Calu3 (cell line): ENCODE measurements at places on chromosomes 6 and 20.

- H3K4me3 ChIP-seq = no peak overlapping the region
- H3K4me1 ChIP-seq = peaks cover 11% of the 10 kb centered on the region
- no peak for DNase-seq
- peaks cover 15% of the 10 kb centered on the region for H3K27me3 ChIP-seq
- H3K27ac ChIP-seq = no peak overlapping the region
Observed at GRCh38 chr6:160221423-160221822, 37.2 kb downstream of the SLC22A2 start.

GRCh38 chr6:73341335-73341734 lies 12.7 kb downstream of the DPPA5 start:
- H3K4me3 ChIP-seq = no peak overlapping the region
- peaks cover under 1% of the 10 kb centered on the region for H3K27me3 ChIP-seq
- H3K36me3 ChIP-seq = no peaks in the 10 kb centered on the region
- no peak for DNase-seq
- no peak overlapping the region for H3K27ac ChIP-seq

DNA sequence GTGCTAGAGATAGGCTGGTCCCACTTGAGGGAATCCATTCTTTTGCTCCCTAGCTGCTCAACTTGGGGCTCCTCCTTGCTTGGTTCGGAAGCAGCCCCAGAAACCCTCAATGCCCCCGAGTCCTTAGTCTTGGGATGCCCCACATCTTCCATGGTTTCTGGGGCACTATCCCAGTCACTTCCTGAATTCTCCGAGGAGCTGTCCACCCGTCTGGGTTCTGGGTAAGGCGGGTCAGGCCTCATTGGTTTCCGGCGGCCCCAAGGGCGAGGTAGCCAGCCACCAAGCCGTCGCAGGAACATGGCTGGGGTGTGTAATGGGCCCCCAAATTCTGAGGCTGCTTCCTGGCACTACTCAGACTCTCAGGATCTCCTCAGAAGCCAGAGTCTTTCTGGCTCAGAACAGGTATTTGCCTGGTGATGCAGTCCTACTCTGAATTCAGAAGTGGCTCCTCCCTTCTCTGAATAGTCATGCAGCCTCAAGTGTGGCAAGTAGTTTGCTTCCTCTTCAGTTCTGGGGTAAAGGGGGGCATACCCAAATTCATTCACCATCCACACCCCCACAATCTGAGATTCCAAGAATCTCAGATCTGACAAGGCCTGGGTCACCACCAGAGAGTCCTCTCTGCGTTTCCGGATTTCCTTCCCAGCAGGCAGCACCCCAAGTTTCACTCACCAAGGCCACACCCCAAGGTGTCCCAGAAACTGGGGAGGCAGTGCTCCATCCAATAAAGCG lies 763 bp downstream of the C6orf47 start:
- H3K27ac ChIP-seq = peak overlapping the region; percentile 87
- H3K4me1 ChIP-seq = peaks cover 72% of the 10 kb centered on the region
- peaks cover 86% of the 10 kb centered on the region for H3K36me3 ChIP-seq
- H3K27me3 ChIP-seq = no peaks in the 10 kb centered on the region
- H3K4me3 ChIP-seq = peak overlapping the region; percentile 82

DNA sequence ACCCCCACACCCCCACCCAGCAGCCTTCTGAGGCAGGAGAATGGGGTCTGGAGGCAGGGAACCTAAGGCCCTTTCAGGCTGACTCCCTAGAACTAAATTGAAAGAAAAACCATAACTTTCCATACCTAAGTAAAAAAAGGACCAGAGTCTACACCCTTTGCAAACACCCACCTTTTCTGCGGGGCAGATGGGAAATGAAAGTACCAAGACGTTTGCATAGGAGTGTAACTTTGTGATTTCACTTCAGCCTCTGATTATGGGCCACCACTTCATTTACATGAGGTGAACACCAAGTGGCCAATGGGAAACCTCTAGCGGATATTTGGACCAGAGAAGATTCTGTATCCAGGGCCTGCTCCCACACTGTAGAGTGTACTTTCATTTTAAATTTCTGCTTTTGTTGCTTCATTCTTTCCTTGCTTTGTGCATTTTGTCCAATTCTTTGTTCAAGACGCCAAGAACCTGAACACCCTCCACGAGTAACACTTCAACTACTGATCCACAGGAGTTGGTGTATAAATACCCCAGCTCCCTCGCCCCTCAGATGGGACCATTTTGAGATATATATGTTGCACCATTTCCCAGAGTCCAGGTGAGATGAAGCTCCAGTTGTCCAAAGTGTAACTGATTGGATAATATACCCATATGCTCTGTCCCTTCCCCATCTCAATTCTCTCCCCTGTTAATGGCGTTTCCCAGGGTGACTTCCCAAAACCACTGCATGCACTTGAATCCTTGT lies 18.9 kb upstream of the SRSF6 start:
- H3K27me3 ChIP-seq = peaks cover 94% of the 10 kb centered on the region
- no peak overlapping the region for H3K4me3 ChIP-seq
- DNase-seq = no peak
- no peaks in the 10 kb centered on the region for H3K36me3 ChIP-seq
- H3K27ac ChIP-seq = no peak overlapping the region

DNA sequence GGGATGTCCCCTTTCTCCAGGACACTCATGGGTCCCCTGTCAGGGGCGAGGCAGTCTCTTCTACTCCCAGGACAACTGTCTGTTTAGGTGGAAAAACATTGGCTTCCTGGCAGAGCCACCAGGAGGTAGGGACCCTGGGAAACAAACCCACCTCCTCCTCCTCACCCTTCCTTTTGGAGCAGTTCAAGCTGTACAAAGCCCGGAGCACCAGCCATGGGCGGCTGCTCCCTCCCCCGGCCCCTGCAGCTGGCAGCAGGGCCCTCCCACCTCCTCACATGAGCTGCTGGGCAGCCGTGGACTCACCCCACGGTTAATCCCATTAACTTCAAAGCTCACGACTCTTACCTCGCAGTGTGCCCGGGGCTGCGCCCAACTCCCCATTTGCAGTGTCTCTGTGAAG lies 48.6 kb downstream of the CDH4 start:
- no peak overlapping the region for H3K4me3 ChIP-seq
- H3K36me3 ChIP-seq = no peaks in the 10 kb centered on the region
- peaks cover 18% of the 10 kb centered on the region for H3K27me3 ChIP-seq
- no peak overlapping the region for H3K27ac ChIP-seq
- no peaks in the 10 kb centered on the region for H3K4me1 ChIP-seq

DNA sequence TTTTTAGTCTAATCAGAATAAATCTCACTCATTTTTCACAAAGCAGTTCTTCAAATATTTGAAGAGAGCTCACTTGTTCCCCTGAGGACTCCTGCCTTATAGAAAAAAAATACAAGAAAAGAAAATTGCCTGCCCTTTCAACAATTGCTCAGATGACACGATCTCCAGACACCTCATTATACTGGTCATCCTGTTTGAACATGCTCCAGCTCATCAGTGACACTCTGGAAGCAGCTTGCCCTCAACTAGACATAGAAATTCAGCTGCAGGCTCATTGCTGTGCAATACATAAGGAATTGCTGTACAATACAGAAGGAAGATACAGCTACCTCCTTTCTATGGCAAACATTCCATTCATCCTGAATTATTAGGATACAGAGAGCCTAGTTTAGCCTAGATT lies 73.1 kb downstream of the OPN5 start:
- no peaks in the 10 kb centered on the region for H3K4me1 ChIP-seq
- no peaks in the 10 kb centered on the region for H3K36me3 ChIP-seq
- no peak overlapping the region for H3K4me3 ChIP-seq
- no peak overlapping the region for H3K27ac ChIP-seq

GRCh38 chr6:168597471-168597875 lies 156.5 kb downstream of the SMOC2 start:
- DNase-seq = no peak
- no peaks in the 10 kb centered on the region for H3K27me3 ChIP-seq
- H3K27ac ChIP-seq = no peak overlapping the region

GRCh38 chr6:30035784-30036183 lies 25.3 kb upstream of the POLR1H start:
- H3K4me3 ChIP-seq = no peak overlapping the region
- H3K27me3 ChIP-seq = no peaks in the 10 kb centered on the region
- H3K36me3 ChIP-seq = no peaks in the 10 kb centered on the region
- no peaks in the 10 kb centered on the region for H3K4me1 ChIP-seq
- no peak overlapping the region for H3K27ac ChIP-seq

GRCh38 chr6:62626661-62627060 lies 340.6 kb upstream of the KHDRBS2 start:
- no peak for DNase-seq
- no peak overlapping the region for H3K27ac ChIP-seq
- no peak overlapping the region for H3K4me3 ChIP-seq
- no peaks in the 10 kb centered on the region for H3K4me1 ChIP-seq

GRCh38 chr20:51702556-51702955 lies 65.6 kb downstream of the ATP9A start:
- DNase-seq = no peak
- peak overlapping the region; percentile 67 for H3K27ac ChIP-seq
- H3K4me1 ChIP-seq = peaks cover 75% of the 10 kb centered on the region
- no peaks in the 10 kb centered on the region for H3K36me3 ChIP-seq

- no peaks in the 10 kb centered on the region for H3K27me3 ChIP-seq
- no peak overlapping the region for H3K27ac ChIP-seq
- H3K36me3 ChIP-seq = no peaks in the 10 kb centered on the region
Observed at GRCh38 chr6:17013701-17014100, 88.1 kb upstream of the STMND1 start.

- H3K36me3 ChIP-seq = peaks cover 39% of the 10 kb centered on the region
- H3K4me3 ChIP-seq = peak overlapping the region; percentile 99
- peaks cover 46% of the 10 kb centered on the region for H3K4me1 ChIP-seq
- H3K27ac ChIP-seq = peak overlapping the region; percentile 78
- no peaks in the 10 kb centered on the region for H3K27me3 ChIP-seq
Observed at GRCh38 chr6:105401247-105402089, 1.4 kb downstream of the PREP start.

DNA sequence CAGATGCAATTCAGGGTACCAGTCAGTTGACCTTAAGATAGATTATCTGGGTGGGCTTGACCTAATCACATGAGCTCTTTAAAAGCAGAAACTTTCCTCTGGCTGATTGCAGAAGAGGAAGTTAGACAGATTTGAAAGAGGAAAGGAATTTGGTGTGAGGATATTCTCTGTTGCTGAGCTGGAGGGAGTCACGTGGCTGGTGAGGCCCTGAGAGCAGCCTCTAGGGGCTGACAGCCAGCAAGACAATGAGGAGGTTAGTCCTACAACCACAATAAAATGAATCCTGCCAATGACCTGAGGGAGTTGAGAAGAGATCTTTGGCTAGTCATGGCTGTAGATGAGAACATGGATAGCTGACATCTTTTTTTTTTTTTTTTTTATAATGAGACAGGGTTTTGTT lies 87.0 kb upstream of the B3GAT2 start:
- H3K4me1 ChIP-seq = no peaks in the 10 kb centered on the region
- DNase-seq = no peak
- H3K27me3 ChIP-seq = peaks cover 37% of the 10 kb centered on the region

DNA sequence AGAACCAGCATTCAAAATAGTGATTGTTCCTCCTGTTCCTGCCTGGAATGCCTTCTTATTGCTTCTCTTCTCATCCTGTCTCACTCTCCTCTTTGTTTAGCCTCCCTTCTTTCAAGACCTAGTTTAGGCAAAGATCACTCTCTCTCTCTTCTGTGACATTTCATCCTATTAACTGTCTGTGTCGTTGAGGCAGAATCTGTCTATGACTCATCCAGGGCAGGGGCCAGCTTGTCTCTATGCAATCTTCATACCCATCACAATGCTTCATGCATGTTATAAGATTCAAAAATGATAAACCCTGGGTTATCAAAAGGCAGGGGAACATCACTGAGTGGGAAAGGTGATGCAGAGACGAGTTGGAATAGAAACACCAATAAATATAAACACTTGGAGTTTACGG lies 32.2 kb upstream of the FOXA2 start:
- no peaks in the 10 kb centered on the region for H3K36me3 ChIP-seq
- no peaks in the 10 kb centered on the region for H3K27me3 ChIP-seq
- H3K4me1 ChIP-seq = peaks cover 14% of the 10 kb centered on the region
- H3K4me3 ChIP-seq = no peak overlapping the region
- no peak for DNase-seq

GRCh38 chr6:23435798-23436197 lies 690.2 kb upstream of the NRSN1 start:
- no peak overlapping the region for H3K27ac ChIP-seq
- no peak overlapping the region for H3K4me3 ChIP-seq
- H3K4me1 ChIP-seq = no peaks in the 10 kb centered on the region
- DNase-seq = no peak
- no peaks in the 10 kb centered on the region for H3K36me3 ChIP-seq

- H3K4me1 ChIP-seq = no peaks in the 10 kb centered on the region
- H3K27me3 ChIP-seq = peaks cover 16% of the 10 kb centered on the region
- no peak overlapping the region for H3K4me3 ChIP-seq
- no peaks in the 10 kb centered on the region for H3K36me3 ChIP-seq
Observed at GRCh38 chr6:98486057-98486456, 348.3 kb upstream of the POU3F2 start.

- H3K4me1 ChIP-seq = no peaks in the 10 kb centered on the region
- no peak for DNase-seq
- H3K27ac ChIP-seq = no peak overlapping the region
- no peaks in the 10 kb centered on the region for H3K36me3 ChIP-seq
- no peak overlapping the region for H3K4me3 ChIP-seq
Observed at GRCh38 chr20:19778404-19778803, 20.3 kb downstream of the RIN2 start.

DNA sequence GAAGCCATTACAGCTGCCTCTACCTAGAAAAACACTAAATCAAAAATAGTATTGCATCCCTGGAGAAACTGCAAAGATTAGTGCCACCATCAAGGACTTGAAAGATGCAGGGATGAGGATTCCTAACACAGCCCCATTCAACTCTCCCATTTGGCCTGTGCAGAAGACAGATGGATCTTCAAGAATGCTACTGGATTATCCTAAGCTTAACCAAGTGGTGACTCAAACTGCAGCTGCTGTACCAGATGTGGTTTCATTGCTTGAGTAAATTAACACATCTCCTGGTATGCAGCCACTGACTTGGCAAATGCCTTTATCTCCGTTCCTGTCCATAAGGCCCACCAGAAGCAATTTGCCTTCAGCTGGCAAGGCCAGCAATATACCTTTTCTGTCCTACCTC lies 117.4 kb downstream of the TBC1D32 start:
- no peaks in the 10 kb centered on the region for H3K27me3 ChIP-seq
- no peaks in the 10 kb centered on the region for H3K36me3 ChIP-seq
- H3K4me3 ChIP-seq = no peak overlapping the region
- no peak overlapping the region for H3K27ac ChIP-seq

DNA sequence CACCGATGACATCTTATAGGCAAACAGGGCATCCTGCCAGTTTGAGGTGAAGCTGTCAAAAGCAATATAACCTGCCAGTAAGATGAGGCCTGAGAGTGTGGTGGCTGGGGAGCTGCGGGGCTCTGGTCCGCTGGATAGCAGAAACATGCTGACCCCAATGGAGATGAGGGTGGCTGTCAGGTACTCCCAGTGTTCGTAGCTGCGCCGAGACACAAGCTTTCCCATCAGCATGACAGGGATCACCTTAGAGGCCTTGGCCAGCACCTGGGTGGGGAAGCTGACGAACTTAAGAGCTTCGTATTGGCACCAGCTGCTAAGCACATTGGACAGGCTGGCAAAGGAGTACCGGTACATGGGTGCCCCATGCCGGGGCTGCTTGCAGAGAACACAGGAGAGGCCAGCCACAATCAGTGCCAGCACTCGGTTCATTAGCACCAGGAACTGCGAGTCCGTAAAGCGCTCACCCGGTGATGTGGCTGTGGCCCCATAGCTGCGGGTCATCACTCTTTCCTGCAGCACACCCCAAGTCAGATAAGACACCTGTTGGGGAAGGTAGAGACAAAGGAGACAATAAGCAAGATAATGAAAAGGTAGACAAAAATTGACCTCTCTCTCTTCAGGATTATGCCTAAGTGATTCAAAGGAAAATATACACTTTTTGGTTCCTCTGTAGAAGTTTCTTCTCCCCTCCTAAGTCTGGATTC lies 2.1 kb downstream of the SLC35B2 start:
- H3K4me1 ChIP-seq = peaks cover 77% of the 10 kb centered on the region
- DNase-seq = peak; percentile 33
- peaks cover 92% of the 10 kb centered on the region for H3K36me3 ChIP-seq

GRCh38 chr6:81031416-81031815 lies 721.1 kb downstream of the TENT5A start:
- H3K27me3 ChIP-seq = no peaks in the 10 kb centered on the region
- no peak for DNase-seq
- H3K4me1 ChIP-seq = no peaks in the 10 kb centered on the region
- no peaks in the 10 kb centered on the region for H3K36me3 ChIP-seq
